ENCODE measurements at places on chromosomes 11 and 22.

DNA sequence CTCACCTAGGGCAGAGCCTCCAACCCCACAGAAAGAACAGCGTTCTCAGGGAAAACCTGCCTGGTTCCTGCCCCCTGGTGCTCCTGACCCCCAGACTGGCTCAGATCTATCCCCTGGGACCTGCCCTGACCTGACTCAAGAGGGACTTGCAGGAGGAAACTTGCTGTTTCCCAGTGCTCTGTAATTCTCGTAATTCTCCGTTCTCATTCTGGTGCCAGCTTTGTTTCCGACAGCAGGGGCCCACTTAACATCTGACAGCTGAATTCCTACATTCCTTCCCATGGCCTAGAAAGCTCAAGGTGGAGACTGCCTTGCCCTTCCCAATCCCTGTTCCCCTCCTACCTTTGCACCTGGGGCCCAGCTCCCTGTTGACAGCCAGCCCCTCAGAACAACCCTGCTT, 12.5 kb upstream of the CSF2RB start:
- DNase-seq: no peak

GRCh38 chr11:104649002-104649401, 249.3 kb downstream of the CASP12 start:
- DNase-seq: no peak

DNA sequence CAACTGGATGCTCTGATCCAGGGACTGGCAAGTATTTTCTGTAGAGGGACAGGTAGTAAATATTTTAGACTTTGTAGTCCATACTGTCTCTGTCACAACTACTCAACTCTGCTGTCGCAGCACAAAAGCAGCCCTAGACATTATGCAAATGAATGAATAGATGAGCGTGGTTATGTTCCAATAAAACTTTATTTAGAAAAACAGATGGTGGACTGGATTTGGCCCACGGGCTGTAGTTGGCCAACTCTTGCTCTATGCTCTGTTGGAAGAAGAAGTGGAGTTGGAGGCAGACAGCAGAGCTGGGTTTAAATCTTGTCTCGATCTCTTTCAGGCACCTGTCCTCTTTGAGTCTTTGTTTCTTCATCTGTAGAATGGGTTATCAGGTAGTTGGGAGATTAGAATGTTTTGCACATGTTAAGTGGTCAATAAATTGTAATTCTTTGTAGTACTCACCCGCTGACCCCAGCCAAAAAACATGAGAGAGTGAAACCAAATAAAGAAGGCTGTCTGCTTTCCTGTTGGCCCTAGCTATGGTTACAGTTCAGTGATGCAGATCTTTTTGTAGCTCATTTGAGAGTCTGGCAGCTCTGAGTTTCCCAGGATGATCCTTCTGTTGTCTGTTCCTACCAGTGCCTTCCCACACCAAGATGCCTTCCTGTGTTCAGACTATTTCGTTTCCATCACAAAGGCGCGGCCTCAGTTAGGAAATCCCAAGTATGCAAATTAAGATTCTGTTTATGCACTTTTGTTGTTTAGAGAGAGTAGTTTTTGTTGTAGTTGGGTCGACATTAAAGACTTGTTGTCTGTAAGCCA, 198.1 kb upstream of the SEZ6L start:
- DNase-seq: no peak

DNA sequence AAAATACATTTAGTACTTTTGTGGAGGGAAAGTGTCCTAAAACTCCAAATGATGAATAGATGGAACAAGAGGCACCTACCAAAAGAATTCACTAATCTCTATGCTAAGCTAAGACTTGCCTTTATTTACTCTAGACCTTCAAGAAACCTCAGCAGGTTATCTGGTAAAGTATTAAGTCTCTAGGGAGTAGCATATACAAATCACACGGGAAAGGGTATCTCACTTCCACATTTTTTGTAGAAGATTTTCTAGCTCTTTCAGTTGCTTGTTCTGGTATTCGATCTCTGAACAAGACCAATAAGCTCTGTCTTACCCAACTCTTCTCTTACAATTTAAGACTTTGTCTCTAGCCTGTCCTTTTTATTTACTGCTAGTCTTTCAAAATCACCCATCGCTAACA, 18.1 kb upstream of the CADM1 start:
- no peak for DNase-seq

- no peak for DNase-seq
These were observed 36.3 kb downstream of the IGF2 start for GRCh38 chr11:2102883-2103213.

DNA sequence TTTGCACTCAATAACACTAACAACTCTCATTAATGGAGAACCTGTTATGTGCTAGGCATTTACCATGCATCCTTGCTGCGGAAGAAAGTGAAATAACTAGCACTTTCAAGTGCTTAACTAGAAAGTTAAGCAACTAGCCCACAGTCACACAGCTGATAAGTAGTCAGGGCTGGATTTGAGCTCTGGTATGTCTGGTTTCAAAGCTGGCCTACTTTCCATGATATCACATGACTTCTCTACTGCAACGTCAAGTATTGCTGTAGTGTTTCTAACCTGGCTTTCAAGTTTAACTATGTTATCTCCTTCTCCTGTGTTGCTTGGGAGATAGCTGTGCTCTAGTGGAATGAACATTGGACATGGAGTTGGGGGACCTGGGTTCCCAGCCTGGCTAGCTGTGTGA, 12.1 kb downstream of the SLC15A3 start:
- DNase-seq: no peak

DNA sequence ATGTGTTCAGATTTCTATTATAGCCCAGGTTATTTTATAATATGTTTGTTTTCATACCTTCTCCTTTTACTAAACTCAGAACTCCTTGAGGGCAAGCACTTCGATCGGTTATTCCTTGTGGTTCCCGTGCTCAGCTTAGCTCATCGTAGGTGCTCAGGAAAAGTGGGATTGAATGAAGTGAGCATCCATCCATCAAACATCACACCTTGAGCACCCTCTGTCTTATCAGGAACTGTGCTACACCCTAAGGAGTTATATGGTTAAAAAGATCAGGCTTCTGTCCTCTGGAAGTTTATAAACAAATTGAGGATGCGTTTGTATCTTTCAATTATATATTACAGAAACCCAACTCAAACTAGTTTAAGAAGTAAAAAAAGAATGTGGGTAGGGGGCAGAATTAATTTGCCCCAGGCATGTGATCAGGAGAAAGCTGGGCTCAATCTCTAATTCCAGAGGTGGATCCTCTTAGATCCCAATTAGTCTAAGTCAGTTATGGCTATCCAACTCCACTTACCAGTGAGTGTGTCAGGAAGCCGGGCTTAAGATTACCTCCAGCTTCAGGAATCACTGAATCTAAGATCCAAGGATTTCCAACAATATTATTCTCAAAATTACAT, 59.9 kb upstream of the RRAS2 start:
- DNase-seq: no peak

GRCh38 chr11:33574331-33574730, 126.3 kb downstream of the C11orf91 start:
- no peak for DNase-seq

GRCh38 chr11:8698379-8698851, 15.8 kb downstream of the RPL27A start:
- DNase-seq: no peak

- no peak for DNase-seq
These were observed 876 bp downstream of the NFRKB start for GRCh38 chr11:129894278-129895125.

DNA sequence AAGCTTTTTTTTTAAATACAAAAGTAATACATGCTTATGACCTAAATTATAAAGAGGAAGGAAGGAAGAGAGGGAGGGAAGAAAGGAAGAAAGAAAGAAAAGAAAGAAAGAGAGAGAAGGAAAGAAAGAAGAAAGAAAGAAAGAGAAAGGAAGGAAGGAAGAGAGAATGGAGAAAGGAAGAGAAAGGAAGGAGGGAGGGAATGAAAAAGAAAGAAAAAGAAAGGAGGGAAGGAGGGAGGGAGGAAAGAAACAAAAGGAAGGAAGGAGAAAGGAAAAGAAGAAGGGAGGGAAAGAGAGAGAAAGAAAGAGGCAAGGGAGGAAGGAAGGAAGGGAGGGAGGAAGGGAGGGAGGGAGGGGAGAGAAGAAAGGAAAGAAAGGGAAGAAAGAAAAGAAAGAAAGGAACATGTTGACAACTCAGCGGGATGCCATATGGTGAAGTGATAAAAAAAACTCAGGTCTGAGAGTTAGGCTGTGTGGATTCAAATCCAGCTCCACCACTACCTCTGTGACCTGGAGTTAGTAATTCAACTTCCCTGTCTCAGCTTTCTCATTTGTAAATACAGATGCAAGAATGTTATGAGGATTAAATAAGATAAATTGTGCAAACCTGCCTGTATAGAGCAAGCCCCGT, 9.6 kb upstream of the EED start:
- DNase-seq: no peak

- DNase-seq: no peak
These were observed 1.9 kb upstream of the TSKU start for GRCh38 chr11:76781046-76781801.

- no peak for DNase-seq
These were observed 29.0 kb downstream of the DDX10 start for GRCh38 chr11:108693852-108694251.

GRCh38 chr22:24198682-24199052, 17.4 kb downstream of the SUSD2 start:
- DNase-seq: no peak

GRCh38 chr11:66850588-66851238, 6.2 kb upstream of the LRFN4 start:
- no peak for DNase-seq

GRCh38 chr22:46547883-46548244, 10.4 kb upstream of the CELSR1 start:
- DNase-seq: no peak

- DNase-seq: no peak
These were observed 11.0 kb downstream of the POU2AF3 start for GRCh38 chr11:111309215-111309915.

GRCh38 chr11:111735262-111736116, 30.7 kb downstream of the PPP2R1B start:
- DNase-seq: no peak

DNA sequence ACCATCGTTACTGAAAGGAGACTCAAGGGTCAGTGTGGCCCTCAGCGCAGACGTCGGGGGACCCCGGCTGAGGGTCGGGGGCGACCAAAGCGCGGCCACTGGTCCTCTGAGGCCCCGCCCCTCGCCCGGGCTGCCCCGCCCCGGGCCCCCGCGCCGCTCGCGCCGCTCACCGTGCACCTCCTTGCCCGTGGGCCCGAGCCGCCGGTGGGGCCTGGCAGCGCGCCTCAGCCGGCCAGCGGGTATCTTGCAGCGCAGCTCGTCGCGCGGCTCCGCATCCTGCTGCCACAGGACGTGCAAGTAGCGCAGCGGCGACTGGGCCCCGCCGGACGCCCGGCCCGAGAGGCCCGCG, 419 bp downstream of the ANKRD54 start:
- DNase-seq: peak; percentile 14

DNA sequence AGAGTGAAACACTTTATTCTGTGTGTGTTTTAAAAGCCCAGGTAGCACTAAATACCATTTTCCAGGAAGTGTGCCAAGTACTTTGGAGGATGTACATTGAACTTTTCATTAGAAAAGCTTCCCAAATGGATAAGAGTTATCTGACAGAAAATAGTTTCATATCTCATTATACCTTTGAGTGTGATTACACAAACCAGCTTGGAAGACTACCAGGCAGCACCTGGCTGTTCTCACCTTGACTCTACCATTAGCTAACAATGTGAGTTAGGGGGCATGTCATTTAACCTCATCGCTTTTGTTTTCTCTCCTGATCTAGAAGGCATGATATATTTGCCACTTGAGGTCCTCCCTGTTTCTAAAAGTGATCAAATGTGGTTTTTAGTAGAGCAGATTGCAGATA, 50.2 kb downstream of the GRM5 start:
- no peak for DNase-seq

DNA sequence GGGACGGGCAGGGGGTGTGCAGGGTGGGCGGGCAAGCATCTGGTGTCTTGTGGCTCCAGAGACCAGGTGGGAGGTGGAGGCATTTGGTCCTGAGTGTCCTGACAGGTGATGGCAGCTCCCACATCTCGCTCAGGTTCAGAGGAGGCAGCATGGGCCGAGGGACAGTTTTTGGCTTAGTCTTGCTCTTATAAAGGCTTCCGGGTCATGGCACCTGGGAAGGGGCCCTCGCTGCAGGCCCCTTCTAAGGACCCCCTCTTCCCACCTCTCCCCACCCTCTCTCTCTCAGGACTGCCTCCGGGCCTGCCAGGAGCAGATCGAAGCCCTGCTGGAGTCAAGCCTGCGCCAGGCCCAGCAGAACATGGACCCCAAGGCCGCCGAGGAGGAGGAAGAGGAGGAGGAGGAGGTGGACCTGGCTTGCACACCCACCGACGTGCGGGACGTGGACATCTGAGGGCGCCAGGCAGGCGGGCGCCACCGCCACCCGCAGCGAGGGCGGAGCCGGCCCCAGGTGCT, 9.9 kb downstream of the CCND1 start:
- no peak for DNase-seq

DNA sequence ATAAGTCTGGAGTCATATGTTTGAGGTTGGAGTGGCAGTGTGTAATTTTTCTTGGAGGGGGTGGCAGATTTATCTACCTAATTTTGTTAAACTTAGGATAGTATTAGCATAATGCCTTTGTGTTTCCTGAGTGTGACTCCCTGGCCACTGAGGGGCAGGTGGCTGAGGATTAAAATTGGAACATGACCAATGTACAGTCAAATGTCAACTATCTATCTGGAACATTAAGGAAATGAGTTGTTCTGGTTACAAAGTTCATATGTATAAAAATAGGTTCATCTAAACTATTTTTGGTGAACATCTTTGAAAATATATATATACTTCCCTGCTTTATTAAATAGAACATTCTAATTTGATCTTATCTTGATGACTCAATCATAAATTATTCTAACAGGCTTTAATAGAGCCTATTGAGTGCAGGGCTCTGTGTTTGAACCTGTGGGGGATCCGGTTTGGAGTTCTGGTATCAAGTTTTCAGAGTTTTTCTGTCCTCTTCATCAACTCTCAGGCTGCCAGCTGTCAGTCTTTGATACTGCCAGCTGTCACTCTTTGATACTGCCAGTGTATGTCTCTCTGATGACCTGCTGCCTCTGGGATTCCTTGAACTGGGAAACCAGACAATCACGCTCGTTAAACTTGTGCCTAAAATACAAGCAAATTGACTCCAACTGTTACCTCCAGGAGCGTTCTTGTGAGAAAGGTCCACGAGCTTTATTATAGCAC, 309.6 kb downstream of the METTL15 start:
- no peak for DNase-seq

- DNase-seq: no peak
These were observed 860 bp downstream of the PRMT3 start for GRCh38 chr11:20388096-20389055.

DNA sequence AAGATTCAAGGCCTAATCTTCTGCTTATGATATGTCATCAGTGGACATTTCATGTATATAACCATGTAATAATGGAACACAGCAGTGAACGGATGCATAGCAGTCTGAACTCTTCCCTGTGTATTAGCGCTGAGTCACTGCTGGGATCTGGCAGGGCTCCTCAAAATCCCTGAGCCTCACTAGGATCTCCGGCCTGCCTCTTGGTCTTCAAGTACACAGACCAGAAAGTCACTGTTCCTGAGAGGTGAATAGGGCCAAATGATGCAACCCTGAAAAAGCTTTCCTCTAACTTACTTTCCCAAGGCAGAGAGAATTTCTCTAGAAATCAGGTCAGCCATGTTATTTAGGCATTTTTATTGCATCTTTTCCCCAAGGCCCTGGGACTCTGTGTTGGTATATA, 35.0 kb downstream of the POU2AF1 start:
- DNase-seq: no peak

- no peak for DNase-seq
These were observed 19.9 kb downstream of the IFT27 start for GRCh38 chr22:36756031-36756430.

- DNase-seq: no peak
These were observed 74.7 kb downstream of the KCNQ1 start for GRCh38 chr11:2519517-2519861.
